ENCODE measurements at places on chromosomes 7 and 10.

- DNase-seq = no peak
Observed at GRCh38 chr7:2499719-2500430, 19.7 kb upstream of the LFNG start.

DNA sequence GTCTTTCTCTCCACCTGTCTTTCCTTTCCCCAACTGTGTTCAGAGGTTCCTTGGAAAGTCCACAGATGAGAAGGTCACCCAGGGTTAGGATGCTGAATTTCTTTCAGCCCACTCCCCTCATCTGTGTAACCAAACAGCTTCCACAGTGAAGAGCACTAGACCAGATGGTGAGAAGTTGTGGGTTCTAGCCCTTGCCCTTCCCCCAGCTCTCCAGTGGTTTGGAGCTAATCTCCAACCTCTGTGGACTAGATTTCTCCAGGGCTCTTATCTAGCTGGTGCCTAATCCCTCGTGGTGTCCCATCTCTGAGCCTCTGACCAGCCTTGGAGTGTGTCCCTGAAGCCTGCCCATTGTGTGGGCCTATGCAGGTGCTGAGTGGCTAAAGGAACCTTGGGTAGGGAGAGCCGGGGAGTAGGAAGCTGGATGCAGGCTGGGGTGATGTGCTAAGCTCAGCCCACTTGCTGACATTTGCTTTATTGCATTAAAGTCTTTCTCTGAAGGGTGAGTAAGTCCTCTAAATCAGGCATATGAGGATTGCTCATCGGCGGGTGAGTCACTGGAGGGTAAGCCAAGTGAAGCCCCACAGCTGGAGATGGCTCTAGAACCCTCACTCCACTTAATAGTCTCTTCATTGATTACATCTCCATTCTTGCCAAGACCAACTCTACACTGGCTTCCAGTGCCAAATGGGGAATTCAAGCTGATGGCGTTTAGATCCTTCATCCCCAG is 14.9 kb downstream of the DUSP5 start:
- DNase-seq = no peak

GRCh38 chr10:14017467-14017866 is 313.3 kb downstream of the FRMD4A start:
- DNase-seq = no peak

- no peak for DNase-seq
Observed at GRCh38 chr10:89916468-89917215, 215.3 kb downstream of the KIF20B start.

- no peak for DNase-seq
Observed at GRCh38 chr10:74754381-74754821, 72.0 kb upstream of the KAT6B start.

DNA sequence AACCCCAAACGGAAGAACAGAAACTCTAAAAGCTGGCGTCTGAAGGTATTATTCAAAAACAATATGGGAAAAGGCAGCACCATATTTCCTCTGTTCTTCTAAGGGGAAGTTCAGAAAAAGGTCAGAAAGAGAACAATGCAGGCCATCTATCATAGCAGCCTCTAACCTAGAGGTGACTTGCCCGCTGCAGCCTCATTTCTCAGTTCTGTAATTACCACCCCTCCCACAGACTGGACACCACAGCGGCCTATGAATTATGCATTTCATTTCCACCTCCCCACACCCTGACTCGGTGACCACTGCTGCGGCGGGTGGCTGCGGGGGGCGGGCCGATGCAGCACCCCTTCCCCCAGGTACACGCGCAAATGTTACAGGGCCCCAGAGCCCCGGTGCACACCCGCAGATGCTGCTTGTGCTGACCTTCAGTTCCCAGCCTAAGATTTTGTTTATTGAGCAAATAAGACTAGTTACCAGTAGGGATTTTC is 125.5 kb downstream of the CLEC2L start:
- no peak for DNase-seq

- DNase-seq = no peak
Observed at GRCh38 chr7:37452346-37452745, 3.7 kb upstream of the ELMO1 start.

DNA sequence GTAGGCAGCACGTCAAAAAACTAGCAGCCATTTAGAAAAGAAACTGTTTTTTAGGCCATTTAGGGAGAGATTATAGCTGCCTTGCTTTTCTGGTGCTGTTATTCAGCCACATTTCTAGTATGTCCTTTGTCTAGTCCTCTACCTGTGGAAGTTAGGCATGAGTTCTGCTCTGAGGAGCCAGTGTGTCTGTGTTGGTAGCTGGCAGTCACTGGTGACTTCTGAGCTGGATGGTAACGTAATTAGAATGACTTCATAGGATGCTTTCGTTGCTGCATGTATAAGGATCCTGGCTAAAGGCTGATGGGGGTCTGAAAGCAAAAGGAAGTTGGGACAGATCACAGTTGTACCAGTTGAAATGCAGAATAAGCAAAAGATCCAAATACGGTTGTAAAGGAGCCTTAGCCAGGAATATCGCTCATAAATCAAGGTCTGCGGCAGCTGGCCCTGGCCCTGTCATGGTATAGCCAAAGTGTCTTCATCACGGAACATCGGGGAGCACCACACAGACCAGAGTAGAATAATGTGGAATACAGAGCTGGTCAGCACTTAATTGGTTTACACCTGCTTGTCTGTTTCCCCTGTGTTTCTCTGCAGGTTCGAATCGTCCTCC is 226.7 kb downstream of the EXOC4 start:
- DNase-seq = no peak

GRCh38 chr7:101171442-101171837 is 6.1 kb upstream of the VGF start:
- DNase-seq = no peak

GRCh38 chr7:124779194-124779593 is 13.6 kb upstream of the GPR37 start:
- no peak for DNase-seq

DNA sequence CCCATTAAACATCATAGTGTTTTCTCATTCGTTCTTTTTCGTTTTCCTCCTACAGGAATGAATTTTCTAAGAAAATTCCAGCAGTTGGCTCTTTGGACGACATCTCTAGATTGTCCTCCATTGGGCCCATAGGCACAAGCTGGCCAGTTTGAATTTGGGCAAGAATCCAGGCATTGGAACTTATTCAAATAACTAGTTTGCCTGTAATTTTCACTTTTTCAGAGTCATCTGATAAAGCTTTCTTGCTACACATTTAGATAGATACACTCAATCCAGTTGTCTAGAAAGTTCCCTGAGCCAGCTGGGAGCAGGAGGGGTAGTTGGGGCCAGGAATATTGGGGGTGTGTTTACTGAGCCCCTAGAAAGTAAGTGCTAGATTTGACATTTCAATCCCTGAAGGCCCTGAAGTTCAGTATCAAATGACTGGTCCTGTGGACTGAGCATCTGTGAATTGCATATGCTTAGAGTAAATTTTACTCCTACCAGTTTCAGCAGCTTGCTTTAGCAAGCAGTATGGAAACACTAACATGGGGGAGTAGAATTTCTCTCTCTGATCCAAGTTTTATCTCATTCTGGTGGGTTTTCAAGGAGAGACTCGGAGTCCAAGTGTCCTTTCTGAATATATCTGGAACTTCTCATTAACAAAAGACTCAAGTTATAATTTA is 5.2 kb downstream of the EGFR start:
- DNase-seq = no peak

- DNase-seq = no peak
Observed at GRCh38 chr7:134691546-134692343, 45.1 kb downstream of the BPGM start.

- no peak for DNase-seq
Observed at GRCh38 chr10:34606890-34607289, 208.2 kb downstream of the PARD3 start.

- no peak for DNase-seq
Observed at GRCh38 chr10:113449006-113449695, 103.7 kb upstream of the HABP2 start.

- DNase-seq = peak; percentile 55
Observed at GRCh38 chr10:6678211-6678803, 98.2 kb upstream of the PRKCQ start.

GRCh38 chr10:33743429-33743857 is 409.0 kb upstream of the NRP1 start:
- peak; percentile 0 for DNase-seq

DNA sequence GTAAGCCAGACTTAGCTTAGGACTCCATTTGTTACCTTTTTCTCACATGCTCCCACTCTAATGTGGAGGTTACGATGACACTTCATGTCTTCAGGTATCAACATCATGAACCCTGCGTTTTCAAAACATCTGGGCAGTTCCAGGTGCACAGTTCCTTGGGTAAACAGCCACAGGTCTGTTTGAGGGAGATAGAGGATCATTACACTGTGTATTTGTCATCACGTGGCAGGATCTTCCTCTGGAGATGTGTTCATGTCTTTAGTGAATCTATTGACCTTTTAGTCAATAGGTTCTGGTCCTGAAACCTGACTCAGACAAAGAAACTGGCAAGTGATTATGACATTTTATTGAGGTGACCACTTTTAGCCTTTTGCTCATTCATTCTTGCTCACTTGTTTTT is 145.5 kb downstream of the ANKRD7 start:
- DNase-seq = no peak

DNA sequence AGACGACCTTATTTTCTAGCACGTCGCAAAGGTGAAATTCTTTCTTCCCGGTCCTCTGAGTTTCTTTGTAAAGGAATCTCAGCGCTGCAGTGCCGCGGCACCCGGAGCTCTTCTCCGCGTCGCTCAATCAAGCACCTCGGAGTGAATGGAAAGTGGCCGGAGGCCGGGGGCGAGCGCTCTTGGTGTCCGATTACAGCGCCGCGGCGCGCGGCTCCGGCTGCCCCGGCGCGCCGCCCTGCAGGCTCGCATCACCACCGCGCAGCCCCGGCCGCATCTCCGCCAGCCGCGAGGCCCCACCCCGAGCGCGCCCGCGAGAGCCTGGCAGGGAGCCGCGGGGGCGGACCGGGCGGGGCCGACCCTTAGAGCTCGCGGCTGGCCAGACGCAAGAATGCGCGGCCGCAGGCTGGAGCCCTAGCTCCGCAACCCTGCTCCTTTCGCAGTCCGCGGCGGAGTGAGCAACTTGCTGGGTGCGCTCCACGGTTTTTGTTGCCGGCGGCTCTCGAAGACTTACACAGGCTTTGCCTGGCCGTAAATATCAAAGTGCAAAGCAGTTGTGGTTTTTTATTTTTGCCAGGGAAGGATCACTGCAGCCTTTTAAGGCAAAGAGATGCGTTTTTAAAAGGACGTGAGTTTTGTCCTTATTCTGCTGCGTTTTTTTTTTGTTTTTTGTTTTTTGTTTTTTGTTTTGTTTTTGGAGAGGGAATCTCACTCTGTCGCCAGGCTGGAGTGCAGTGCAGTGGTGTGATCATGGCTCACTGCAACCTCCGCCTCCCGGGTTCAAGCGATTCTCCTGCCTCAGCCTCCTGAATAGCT is at the start of gene SEMA3C:
Gene SEMA3C (minus strand): TSS at position 143 of the 813 bp plus-strand sequence. CDS start 2,270 bp downstream, outside the sequence.
- DNase-seq = no peak

DNA sequence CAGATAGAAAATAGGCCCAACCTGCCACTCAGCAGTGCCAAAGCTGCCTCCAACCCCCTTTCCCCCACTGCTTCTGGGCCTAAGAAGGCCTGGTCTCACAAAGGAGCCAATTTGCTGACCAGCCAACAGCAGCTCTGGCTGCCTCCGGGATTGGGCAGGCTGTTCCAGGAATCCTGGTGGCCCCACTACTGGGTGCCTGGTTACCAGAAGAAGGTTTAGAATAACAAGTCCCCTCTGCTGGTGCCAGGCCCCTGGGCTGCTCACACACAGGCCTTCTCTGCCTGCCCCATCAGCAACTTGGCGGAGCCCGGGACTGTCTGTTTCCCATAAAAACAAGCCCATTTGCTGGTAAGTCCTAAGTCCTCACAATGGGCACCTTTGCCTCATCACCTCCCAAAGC is 1.2 kb downstream of the PHKG1 start:
- no peak for DNase-seq

- DNase-seq = peak; percentile 41
Observed at GRCh38 chr10:29734962-29735627, 100.3 kb upstream of the SVIL start.

DNA sequence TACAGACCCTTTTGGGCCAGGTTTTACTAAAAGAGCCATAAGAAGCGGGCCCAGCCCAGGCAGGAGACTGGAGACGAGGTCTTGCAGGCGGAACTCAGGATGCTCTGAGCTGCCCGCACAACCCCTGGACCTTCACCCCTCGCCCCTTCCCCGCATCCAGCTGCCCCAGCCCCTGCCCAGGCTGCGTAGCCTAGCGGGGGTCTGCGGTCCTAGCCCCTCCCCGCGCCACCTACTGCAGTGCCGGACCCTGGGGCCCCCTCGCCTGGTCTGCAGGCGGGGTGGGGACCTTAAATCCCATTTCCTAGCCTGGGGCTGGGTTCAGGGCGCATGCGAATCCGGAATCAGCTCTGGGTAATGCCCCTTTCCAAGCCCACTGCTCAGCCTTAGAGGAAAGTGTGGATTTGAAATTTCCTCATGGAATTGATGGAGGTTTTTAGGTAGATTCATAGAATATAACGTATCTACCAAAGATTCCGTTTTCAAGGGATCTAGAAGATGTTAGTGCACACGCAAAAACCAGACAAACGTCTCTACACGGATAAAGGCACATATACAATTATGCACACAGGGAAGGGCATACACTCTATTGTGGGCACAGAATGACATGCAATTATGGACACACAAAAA is 546 bp upstream of the HOXA3 start:
- DNase-seq = no peak

DNA sequence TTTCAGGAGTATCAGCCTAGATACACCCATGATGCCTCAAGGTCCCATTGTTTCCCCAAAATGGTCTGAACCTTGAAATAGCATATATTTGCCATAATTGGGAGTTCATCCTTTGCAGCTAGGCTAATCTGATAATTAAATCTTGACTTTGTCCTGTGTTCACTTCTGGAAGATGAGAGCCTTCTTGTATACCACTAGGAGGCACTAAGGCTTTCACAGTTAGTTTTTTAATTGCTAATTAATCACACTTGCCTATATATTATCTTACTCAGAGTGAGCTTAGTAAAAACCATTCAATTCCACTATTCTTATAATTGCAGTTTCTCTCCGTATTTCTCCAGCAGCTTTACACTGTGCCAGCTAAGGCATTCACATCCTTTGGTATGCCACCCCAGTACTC is 48.7 kb upstream of the MAGI2 start:
- DNase-seq = no peak

GRCh38 chr10:121525251-121526134 is 72.8 kb downstream of the FGFR2 start:
- no peak for DNase-seq

DNA sequence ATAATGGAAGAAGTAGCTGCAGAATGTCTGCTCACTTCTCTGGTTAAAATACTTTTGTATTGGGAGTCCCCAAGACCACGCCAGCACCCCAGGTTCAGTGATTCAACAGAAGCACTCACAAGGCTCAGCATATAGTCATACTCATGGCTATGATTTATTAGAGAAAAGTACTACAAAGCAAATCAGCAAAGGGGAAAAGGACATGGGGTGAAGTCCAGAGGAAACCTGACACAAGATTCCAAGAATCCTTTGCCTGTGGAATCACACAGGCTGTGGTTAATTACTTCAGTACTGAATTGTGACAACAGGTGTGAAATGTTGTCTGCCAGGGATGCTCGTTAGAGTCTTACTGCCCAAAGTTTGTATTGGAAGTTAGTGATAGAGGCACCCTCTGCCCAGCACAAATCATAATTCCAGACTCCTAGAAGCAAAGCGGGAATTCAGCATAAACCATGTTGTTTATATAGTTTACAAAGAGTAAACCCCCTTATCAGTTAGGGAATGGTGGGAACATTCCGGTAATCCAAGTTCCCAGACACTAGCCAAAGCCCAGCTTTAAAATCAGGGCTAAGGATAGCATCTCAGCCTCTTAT is 79.4 kb downstream of the HYCC1 start:
- DNase-seq = no peak

GRCh38 chr10:6647811-6648526 is 67.9 kb upstream of the PRKCQ start:
- DNase-seq = peak; percentile 68

Data from effector memory CD8-positive, alpha-beta T cell (primary cell).